ENCODE measurements at places on chromosomes 7 and 10. TPM values are rescaled to one million over a fixed set of nuclear protein-coding genes. Genes with fewer than 3 reads are reported as not detected.

The TRIM73 gene
- 22.4 TPM for total RNA-seq

The PRPS1L1 gene
- total RNA-seq = 18.6 TPM

The IDI2 gene
- total RNA-seq = 1.1 TPM

The CXCL12 gene
- 12.0 TPM for total RNA-seq

The CLCN1 gene
- total RNA-seq = 1.1 TPM

The PGAM2 gene
- 85.1 TPM for total RNA-seq

The FEZF1 gene
- total RNA-seq = 5.6 TPM

The NUTM2A gene
- 6.1 TPM for total RNA-seq

The RSPH10B gene
- 19.0 TPM for total RNA-seq

The MBL2 gene
- total RNA-seq = 0.16 TPM

DNA sequence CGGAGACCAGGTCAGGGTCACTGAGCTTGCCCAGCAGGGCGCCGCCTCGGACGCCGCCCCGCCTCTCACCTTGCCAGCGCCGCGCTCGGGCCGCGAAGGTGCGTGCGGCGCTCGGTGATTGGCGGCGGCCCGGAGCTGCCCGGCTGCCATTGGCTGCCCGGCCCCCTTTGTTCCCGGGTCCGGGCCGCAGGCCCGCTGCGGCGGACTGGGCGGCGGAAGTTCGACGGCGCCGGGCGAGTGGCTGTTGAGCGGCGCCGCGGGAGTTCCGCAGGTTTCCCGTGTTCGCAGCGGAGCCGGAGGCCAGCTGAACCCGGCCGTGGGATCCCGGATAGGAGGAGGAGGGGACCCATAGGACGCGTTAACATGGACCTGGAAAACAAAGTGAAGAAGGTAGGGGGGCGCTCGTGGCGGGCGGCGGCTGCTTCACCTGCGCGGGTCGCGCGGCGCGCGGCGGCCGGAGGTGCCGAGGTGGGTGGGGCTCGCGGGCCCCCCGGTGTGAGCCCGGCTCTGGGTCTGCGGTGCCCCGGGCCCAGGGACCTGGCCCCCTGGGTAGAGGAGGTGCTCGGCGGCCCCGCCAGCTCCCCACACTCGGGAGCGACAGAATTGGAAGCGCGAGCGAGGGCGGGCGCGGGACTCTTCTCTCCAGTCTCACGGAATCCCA lies at the start of gene TES:
Gene TES (plus strand): TSS at position 195 of the 661 bp plus-strand sequence. CDS start 169 bp downstream, at position 364.
- H3K27me3 ChIP-seq = no peaks in the 10 kb centered on the region
- peaks cover 26% of the 10 kb centered on the region for H3K4me1 ChIP-seq
- peak within 1 kb of the TSS; percentile 59 for H3K4me3 ChIP-seq
- DNase-seq = peak; percentile 85

DNA sequence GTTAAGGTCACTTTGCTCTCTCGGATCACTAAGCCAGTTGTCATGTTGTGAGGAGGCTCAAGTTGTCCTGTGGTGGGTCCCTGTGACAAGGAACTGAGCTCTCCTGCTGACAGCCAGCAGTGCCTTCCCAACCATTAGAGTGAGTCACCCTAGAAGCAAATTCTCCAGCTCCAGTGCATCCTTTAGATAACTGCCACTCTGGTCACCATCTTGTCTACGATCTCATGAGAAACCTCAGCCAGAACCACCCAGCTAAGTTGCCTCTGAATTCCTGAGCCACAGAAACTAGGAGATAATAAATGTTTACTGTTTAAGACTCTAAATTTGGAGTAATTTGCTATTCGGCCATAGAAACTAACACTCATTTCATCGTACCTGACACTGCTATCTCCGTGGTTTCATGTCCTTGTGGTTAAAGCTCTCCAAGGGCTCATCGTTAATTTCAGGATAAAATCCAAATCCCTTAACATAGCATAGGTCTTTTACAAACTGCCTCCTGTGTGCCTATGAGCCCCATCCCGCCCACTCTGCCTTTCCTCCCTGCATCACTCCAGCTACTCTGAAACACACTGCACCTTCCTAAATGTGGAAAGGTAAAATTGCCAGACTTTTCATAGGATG lies 56.5 kb upstream of the WIPF3 start:
- no peak for DNase-seq
- H3K36me3 ChIP-seq = no peaks in the 10 kb centered on the region
- H3K27ac ChIP-seq = peak overlapping the region; percentile 63
- H3K4me3 ChIP-seq = no peak overlapping the region
- no peaks in the 10 kb centered on the region for H3K27me3 ChIP-seq
- peaks cover 10% of the 10 kb centered on the region for H3K4me1 ChIP-seq

- H3K4me3 ChIP-seq = no peak overlapping the region
- H3K36me3 ChIP-seq = no peaks in the 10 kb centered on the region
- DNase-seq = no peak
- H3K27ac ChIP-seq = no peak overlapping the region
These were observed 101.1 kb upstream of the RET start for GRCh38 chr10:42975558-42976340.

DNA sequence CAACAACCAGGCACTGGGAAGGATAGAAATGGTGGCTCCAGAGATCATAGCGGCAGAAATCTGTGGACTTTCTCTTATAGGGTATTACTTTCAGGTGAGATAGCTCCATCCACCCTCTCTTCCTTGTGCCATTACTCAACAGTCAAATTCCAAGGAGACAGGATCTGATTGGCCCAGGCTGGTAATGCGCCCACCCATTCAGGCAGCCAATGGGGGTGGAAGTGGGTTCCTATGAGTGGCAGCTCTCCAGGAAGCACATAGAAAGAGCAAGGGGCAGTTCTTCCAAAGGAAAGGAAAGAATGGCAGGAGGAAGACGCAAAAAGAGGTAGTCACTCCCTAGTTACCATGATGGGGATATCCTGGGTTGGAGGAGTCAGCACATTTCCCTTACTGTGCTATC lies 94.4 kb downstream of the STRA8 start:
- H3K4me1 ChIP-seq = no peaks in the 10 kb centered on the region
- H3K4me3 ChIP-seq = no peak overlapping the region
- DNase-seq = peak; percentile 28
- H3K27ac ChIP-seq = no peak overlapping the region

- H3K4me3 ChIP-seq = no peak overlapping the region
- no peaks in the 10 kb centered on the region for H3K36me3 ChIP-seq
- no peaks in the 10 kb centered on the region for H3K4me1 ChIP-seq
- no peaks in the 10 kb centered on the region for H3K27me3 ChIP-seq
- DNase-seq = no peak
- H3K27ac ChIP-seq = no peak overlapping the region
These were observed 486.1 kb downstream of the SEMA3D start for GRCh38 chr7:84700563-84701370.

GRCh38 chr7:106421181-106421762 lies 136.5 kb upstream of the NAMPT start:
- no peak overlapping the region for H3K4me3 ChIP-seq
- H3K27me3 ChIP-seq = no peaks in the 10 kb centered on the region
- DNase-seq = peak; percentile 73
- H3K36me3 ChIP-seq = no peaks in the 10 kb centered on the region
- H3K27ac ChIP-seq = peak overlapping the region; percentile 59

- no peak overlapping the region for H3K4me3 ChIP-seq
- H3K36me3 ChIP-seq = no peaks in the 10 kb centered on the region
- no peak overlapping the region for H3K27ac ChIP-seq
- no peaks in the 10 kb centered on the region for H3K27me3 ChIP-seq
These were observed 298.9 kb downstream of the WDR37 start for GRCh38 chr10:1354809-1355710.

- H3K27ac ChIP-seq = no peak overlapping the region
- DNase-seq = no peak
- no peak overlapping the region for H3K4me3 ChIP-seq
- H3K4me1 ChIP-seq = peaks cover 6% of the 10 kb centered on the region
These were observed 9.4 kb upstream of the CALML5 start for GRCh38 chr10:5508786-5509185.

DNA sequence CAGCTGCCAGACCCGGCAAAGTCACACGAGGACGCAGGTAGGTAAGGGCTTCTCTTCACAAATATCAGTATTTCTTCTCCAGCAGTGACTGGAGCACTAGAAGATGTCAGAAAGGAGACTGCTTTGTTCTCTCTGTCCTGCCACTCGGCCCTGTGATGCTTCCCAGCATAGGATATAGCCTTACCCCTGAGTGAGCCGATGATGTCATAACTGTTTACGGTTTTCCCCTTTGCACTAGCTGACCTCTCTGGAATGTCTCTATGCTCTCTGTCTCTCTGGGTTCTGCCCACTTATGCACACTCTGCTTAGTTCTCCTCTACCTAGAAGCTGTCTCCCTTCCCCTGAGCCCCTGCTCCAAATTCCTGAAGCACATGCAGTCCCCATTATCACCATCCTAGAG lies 167.5 kb upstream of the PODXL start:
- no peak for DNase-seq
- no peaks in the 10 kb centered on the region for H3K4me1 ChIP-seq

GRCh38 chr7:74362266-74362665 lies 73.1 kb downstream of the CLIP2 start:
- no peaks in the 10 kb centered on the region for H3K27me3 ChIP-seq
- no peak overlapping the region for H3K27ac ChIP-seq
- no peak for DNase-seq
- H3K36me3 ChIP-seq = no peaks in the 10 kb centered on the region
- H3K4me3 ChIP-seq = no peak overlapping the region

DNA sequence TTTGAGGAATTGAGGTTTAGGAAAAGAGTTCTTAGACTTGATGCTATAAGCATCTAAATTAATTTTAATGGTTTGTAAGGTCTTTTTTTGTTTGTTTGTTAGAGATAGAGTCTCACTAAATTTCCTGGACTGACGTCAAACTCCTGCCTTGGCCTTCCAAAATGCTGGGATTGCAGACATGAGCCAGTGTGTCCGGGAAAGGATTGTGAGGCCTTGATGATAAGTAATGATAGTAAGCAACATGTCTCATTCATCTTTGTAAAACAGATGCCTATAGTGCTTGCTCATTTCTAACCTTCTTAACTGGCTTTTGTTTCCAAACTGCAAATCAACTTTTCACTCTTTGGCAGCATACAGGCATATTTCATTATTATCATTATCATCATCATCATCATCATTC lies 176.0 kb upstream of the KCND2 start:
- H3K27me3 ChIP-seq = no peaks in the 10 kb centered on the region
- H3K36me3 ChIP-seq = no peaks in the 10 kb centered on the region
- no peak for DNase-seq
- H3K4me1 ChIP-seq = no peaks in the 10 kb centered on the region

DNA sequence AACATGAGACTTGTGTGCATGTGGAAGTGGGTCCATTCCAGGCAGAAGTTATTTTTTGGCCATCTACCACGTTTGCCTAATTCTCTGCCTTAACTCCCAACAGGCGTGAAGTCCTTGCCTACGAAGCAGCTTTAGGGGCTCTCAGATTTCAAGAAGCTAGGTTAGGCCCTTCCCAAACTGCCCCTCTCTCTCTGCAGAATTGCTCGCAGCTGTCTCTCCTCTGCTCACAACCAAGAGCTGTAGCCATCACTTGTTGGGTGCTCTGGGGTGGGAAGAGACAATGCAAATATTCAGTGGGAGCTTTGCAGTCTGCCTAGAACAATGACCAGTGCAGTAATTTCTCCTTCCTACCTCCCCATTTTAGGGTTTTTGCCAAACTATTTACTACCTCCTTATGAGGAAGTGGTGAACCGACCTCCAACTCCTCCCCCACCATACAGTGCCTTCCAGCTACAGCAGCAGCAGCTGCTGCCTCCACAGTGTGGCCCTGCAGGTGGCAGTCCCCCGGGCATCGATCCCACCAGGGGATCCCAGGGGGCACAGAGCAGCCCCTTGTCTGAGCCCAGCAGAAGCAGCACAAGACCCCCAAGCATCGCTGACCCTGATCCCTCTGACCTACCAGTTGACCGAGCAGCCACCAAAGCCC lies 24.9 kb downstream of the CYP17A1 start:
- no peak for DNase-seq
- peaks cover 40% of the 10 kb centered on the region for H3K4me1 ChIP-seq
- H3K27me3 ChIP-seq = no peaks in the 10 kb centered on the region
- no peak overlapping the region for H3K27ac ChIP-seq

- no peaks in the 10 kb centered on the region for H3K27me3 ChIP-seq
- no peaks in the 10 kb centered on the region for H3K4me1 ChIP-seq
- no peak overlapping the region for H3K27ac ChIP-seq
- H3K36me3 ChIP-seq = no peaks in the 10 kb centered on the region
These were observed 187.4 kb downstream of the RNLS start for GRCh38 chr10:88395677-88396076.

GRCh38 chr10:8006274-8006999 lies 48.1 kb upstream of the GATA3 start:
- H3K4me3 ChIP-seq = no peak overlapping the region
- H3K27ac ChIP-seq = no peak overlapping the region
- H3K4me1 ChIP-seq = no peaks in the 10 kb centered on the region
- H3K27me3 ChIP-seq = no peaks in the 10 kb centered on the region
- no peaks in the 10 kb centered on the region for H3K36me3 ChIP-seq
- no peak for DNase-seq

GRCh38 chr7:904847-905246 lies 28.5 kb downstream of the GET4 start:
- no peaks in the 10 kb centered on the region for H3K27me3 ChIP-seq
- H3K4me3 ChIP-seq = no peak overlapping the region
- no peak overlapping the region for H3K27ac ChIP-seq
- no peak for DNase-seq

DNA sequence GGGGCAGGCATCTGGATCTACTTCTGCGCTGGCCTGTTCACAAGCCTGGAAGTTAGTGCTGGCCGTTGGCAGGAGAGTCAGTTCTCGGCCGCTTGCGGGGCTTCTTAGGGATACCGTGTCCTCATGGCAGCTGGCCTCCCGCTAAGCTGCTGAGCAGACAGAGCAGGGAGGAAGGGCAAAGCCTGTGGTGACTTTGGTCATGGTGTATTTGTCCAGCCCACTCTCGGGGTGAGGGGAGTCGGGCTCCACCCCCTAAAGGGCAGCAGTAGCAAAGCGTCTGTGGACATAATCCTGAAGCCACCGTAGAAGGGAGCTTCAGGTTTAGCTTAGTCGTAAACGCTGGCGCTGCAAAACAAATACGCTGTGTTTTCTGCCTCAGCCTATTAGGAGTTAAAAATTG lies 12.2 kb downstream of the UBE3C start:
- H3K27me3 ChIP-seq = no peaks in the 10 kb centered on the region
- DNase-seq = peak; percentile 36
- no peaks in the 10 kb centered on the region for H3K36me3 ChIP-seq
- no peak overlapping the region for H3K27ac ChIP-seq
- H3K4me1 ChIP-seq = no peaks in the 10 kb centered on the region

- no peak for DNase-seq
- no peaks in the 10 kb centered on the region for H3K36me3 ChIP-seq
- no peak overlapping the region for H3K4me3 ChIP-seq
- no peak overlapping the region for H3K27ac ChIP-seq
- no peaks in the 10 kb centered on the region for H3K27me3 ChIP-seq
- no peaks in the 10 kb centered on the region for H3K4me1 ChIP-seq
These were observed 19.6 kb downstream of the FRMPD2 start for GRCh38 chr10:48254750-48255512.

- H3K4me3 ChIP-seq = no peak overlapping the region
These were observed 21.4 kb upstream of the MGMT start for GRCh38 chr10:129445436-129446182.

DNA sequence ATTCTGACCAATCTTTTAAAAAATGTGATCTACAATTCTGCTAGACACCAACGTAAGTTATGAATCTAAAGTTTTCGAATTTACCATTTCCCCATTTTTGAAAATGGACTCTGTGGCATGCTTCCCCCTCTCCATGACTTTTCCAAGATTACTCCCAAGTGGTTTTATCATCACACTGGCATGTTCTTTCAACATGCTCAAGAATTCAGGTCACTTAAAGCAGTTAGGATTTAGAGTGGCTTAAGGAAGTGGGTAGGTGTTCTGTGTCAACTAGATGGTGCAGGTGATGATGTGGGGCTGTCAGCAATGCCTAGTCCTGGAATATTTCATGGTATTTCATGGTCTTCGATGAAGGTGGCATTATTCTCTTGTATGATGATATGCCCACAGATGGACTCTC lies 164.0 kb upstream of the ASAH2 start:
- peaks cover 6% of the 10 kb centered on the region for H3K4me1 ChIP-seq
- no peaks in the 10 kb centered on the region for H3K36me3 ChIP-seq
- H3K27me3 ChIP-seq = no peaks in the 10 kb centered on the region
- DNase-seq = no peak
- H3K27ac ChIP-seq = no peak overlapping the region
